Left lobe of liver (tissue), 2 donors: ENCODE measurements at places on chromosomes 6 and 20.

- no peak for DNase-seq
These were observed 356.9 kb downstream of the ARHGAP18 start for GRCh38 chr6:129353067-129353466.

DNA sequence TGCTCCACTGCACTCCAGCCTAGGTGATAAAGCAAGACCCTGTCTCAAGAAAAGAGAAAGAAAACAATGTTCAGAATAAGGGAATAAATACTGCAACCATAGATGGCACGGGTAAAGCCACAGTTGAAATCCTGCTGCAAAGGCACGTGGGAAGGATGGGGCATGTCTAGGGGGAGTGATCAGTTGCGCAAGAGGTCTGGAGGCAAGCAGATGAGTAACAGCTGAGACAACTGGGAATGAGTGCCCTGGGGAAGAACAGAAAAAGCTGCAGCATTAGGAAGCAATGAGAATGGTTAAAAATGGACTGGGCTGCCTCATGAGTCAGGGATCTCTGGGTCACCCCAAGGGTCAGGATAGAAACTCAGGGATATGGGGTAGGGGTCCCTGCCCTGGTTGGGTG lies 96.3 kb downstream of the GMPR start:
- DNase-seq: no peak

DNA sequence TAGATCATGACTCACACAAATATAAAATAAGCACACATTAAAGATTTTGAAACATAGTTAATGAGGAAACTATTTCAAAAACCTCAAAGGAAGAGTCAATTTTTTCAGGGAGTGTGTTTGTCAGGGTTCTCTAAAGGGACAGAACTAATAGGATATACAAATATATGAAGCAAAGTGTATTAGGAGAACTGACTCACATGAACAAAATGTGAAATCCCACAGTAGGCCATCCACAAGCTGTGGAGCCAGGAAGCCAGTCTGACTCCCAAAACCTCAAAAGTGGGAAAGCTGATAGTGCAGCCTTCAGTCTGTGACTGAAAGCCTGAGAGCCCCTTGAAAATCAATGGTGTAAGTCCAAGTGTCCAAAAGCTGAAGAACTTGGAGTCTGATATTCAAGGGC lies 898.0 kb upstream of the EYS start:
- DNase-seq: no peak

DNA sequence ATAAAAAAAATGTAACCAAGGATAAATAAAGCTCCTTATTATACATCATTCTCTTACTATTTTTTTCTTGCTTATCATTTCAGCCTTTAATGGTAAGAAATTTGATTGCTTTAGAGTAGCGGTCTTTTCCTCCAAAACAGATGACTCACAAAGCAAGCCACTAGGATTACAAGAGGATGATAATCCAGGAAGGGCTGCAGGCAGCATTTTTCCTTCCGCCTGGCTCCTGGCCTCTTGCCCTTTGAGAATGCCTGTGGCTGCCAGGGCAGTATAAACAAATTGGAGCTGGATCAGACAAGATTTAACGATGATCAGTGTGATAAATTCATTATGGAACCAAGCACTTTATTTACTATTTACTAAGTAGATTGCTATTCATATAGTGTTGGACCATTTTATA lies 9.7 kb upstream of the FBXL4 start:
- no peak for DNase-seq

- DNase-seq: no peak
These were observed 459.8 kb upstream of the RUNX2 start for GRCh38 chr6:44868335-44868668.

DNA sequence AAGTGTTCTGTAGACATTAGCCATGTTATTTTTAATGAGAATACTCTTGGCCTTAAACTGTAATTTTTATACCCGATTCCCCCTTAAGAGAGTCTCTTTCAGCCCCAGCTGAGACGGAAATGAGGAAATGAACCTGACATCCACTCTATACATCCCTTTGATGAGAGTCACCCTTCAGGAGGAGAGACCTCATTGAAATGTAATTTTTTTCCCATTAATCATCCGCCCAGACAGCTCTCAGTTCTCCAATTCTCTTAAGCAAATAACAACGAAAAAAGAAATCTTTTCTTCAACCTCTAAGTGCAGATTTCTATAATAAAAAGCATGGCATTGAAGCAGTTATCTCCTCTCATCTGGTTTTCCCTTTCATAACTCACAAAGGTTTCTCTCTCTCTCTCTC lies 243.8 kb upstream of the PMEPA1 start:
- DNase-seq: no peak

- DNase-seq: no peak
These were observed 899.3 kb upstream of the MAP3K7 start for GRCh38 chr6:91486200-91486599.

- DNase-seq: no peak
These were observed 62.5 kb upstream of the TIAM2 start for GRCh38 chr6:154932515-154933027.

GRCh38 chr6:46329568-46329967 lies 158.8 kb upstream of the ENPP5 start:
- no peak for DNase-seq

DNA sequence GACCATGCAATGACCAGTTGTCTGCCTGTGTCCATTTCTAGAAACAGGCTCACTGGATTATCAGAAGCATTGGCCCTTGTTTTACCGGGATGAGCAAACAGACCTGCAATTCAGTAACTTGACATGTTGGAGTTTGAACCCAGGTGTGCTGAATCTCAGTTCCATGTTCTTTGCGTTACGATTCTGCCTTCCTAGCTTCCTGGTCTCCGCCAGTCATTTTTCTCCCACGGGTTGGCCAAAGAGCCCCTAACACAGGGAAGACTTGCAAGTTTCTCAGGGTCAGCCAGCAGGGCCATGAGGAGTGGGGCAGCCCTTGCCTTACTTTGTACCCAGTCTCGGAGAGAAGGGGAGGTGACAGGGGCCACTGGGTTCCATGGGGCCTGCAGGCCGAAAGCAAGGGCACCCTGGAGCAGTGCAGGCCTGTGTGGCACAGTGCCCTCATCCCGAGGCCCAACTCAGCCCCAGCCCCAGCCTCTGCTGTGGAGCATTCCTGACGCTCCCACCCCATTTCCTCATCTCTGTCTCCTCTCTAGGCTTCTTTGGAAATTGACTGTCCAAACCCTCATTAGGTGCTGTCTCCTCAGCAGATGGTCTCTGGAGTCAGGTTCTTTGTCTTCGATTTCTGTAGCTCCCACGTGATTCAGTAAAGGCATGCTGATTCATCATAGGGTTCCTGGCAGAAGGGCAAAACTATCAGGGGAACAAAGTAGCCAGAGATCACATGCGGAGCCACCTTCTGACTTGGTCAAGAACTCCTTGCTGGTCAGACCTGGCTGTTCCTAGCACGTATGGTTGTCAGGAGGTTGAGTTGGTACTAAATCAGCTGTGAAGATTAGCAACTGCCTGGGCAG lies 23.6 kb downstream of the CDS2 start:
- DNase-seq: peak; percentile 75
